ENCODE measurements at places on chromosomes 1 and 21.

GRCh38 chr1:27915082-27915575 is 19.7 kb upstream of the SMPDL3B start:
- DNase-seq: no peak

GRCh38 chr21:27209546-27209945 is 242.7 kb upstream of the ADAMTS5 start:
- no peak for DNase-seq

DNA sequence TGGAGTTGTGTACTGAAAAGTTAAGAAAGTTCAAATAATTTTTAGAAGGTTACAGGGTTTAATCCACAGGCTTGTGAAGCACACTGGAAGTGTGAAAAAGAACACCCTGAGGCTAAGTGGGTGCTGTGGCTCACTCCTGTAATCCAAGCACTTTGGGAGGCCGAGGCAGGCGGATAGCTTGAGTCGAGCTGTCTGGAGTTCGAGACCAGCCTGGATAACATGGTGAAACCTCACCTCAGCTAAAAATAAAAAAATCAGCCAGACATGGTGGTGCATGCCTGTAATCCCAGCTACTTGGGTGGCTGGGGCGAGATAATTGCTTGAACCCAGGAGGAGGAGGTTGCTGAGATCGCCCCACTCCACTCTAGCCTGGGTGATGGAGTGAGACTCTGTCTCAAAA is 9.8 kb downstream of the TXNIP start:
- DNase-seq: no peak

- no peak for DNase-seq
These were observed 228.9 kb upstream of the RGS18 start for GRCh38 chr1:191929383-191929782.

- DNase-seq: no peak
These were observed 10.7 kb downstream of the DDAH1 start for GRCh38 chr1:85454214-85454613.

- no peak for DNase-seq
These were observed 1573.5 kb downstream of the BRINP3 start for GRCh38 chr1:188904201-188904600.

GRCh38 chr1:6628971-6629479 is 4.4 kb downstream of the THAP3 start:
- DNase-seq: no peak

GRCh38 chr1:94100785-94101612 is 19.9 kb downstream of the ABCA4 start:
- no peak for DNase-seq

DNA sequence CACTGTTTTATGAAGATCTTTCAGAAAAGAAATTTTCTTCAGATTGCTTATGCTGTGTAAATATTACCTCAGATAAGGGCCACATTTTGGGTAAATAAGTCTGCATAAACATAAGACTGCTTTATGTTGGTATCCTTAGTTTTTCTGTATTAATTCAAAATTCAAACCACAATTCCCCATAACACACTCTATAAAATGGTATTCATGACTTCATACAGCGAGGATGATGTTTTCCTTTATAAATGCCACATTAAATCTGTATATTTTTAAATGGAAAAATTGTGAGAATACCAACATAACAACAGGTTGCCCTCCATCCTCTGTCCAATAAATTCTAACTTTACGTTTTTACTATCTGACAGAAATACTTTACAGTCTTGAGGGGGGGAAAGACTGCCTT is 248.7 kb upstream of the CXADR start:
- no peak for DNase-seq

- no peak for DNase-seq
These were observed 21.5 kb upstream of the ARHGAP29 start for GRCh38 chr1:94258873-94259331.

DNA sequence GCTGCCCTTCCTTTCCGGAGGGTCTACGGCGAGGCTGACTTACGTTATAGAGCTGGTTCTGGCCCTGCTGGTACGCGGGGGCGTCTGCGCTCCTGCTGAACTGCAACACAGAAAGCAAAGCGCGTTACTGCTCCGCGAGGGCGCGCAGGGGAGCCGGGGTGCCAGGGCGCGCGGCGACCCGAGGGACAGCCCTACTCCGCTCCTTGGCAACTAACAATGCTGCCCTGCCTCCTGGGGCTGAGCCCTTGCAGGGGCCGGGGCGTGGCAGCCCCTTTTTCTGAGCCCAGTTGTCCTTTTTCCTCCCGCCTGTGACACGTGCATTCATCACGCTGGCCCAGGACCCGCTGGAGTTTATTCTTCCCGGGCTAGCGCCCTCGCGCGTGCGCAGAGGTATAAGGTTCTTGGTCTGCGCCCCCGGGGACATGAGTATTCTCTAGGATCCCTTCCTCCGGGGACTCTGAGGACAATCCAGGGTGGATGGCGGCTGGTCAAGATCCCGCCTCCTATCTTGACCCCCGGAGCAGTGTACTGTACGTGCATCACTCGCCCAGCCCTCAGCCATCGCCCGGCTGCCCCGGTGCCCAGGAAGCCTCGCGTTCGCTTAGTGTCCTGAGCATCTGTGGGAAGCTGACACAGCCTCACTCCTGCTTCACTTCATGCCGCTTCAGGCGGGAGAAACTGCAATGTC is 78.9 kb downstream of the CD247 start:
- no peak for DNase-seq
